ENCODE measurements at places on chromosomes 13 and 19.
A peak's percentile ranks its signal among the peaks of the same experiment; 100 is the strongest.

DNA sequence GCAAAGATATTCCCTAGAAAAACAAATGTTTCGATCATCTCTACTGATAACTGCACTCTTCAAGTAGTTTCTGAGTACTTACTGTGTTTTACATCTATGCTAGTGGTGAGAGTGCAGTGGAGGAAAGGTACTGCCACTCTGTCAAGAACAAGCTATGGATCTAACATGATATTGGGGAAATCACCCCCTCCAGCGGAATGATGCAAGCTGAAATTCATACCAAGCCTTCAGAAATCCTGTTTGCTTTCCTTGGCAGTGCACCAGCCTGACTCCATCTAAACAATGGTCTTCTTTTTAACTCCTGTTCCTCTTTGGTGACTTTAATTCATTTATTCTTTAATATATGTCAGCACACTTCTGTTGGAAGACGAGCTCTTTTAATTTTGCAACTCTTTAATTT, 238.0 kb downstream of the PCDH9 start:
- DNase-seq, result no peak

- peak; percentile 36 for DNase-seq
These were observed 2.7 kb upstream of the KLK2 start for GRCh38 chr19:50870417-50871089.

DNA sequence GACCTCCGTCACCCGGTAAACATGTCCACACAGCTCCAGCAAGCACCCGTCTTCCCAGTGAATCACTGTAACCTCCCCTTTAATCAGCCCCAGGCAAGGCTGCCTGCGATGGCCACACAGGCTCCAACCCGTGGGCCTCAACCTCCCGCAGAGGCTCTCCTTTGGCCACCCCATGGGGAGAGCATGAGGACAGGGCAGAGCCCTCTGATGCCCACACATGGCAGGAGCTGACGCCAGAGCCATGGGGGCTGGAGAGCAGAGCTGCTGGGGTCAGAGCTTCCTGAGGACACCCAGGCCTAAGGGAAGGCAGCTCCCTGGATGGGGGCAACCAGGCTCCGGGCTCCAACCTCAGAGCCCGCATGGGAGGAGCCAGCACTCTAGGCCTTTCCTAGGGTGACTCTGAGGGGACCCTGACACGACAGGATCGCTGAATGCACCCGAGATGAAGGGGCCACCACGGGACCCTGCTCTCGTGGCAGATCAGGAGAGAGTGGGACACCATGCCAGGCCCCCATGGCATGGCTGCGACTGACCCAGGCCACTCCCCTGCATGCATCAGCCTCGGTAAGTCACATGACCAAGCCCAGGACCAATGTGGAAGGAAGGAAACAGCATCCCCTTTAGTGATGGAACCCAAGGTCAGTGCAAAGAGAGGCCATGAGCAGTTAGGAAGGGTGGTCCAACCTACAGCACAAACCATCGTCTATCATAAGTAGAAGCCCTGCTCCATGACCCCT, 9.0 kb upstream of the CEACAM5 start:
- DNase-seq, result peak; percentile 15

- DNase-seq, result peak; percentile 73
These were observed at the start of gene DAZAP1 for GRCh38 chr19:1407528-1408299. Gene DAZAP1 (plus strand): TSS chr19:1407586. CDS start chr19:1407774, 188 bp downstream.

DNA sequence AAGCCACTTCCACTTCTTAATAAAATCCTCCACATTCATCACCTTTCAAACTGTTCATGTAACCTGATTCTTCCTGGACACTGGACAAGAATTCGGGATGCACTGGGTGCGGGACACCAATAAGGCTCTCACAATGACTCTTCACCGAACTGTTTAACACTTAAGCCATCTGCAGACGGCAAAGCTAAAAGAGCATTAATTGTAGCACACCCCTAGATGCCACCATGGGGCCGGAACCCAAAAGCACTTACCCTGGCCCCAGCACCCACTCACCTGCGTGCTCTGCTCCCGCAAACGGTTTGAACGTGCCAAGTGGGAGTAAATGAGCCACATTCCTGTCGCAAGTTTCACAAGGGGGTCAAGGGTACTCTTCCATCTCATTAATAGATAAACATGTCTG, 254.3 kb upstream of the PRR20A start:
- no peak for DNase-seq

DNA sequence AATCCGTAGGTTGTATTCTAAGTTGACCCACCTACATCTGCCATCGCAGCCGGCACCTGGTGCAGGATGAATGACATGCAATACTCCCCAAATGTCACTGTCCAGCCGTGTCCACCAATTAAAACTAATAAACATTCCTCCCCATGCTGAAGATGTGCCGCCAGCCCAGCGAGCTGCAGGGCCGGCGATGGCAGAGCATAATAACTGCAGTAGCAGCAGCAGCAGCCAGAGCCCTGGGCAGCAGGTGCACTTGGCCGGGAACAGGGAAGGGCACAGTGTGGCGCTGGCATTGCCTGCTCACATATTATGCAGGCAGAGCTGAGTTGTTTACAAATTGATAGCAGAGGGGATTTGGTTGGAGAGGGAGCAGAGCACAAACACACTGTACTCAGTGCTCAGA, 754.9 kb downstream of the OLFM4 start:
- no peak for DNase-seq

GRCh38 chr19:46605356-46605821, 4.3 kb downstream of the CALM3 start:
- DNase-seq, result no peak

- no peak for DNase-seq
These were observed 277.5 kb downstream of the DNAJC15 start for GRCh38 chr13:43300865-43301264.

DNA sequence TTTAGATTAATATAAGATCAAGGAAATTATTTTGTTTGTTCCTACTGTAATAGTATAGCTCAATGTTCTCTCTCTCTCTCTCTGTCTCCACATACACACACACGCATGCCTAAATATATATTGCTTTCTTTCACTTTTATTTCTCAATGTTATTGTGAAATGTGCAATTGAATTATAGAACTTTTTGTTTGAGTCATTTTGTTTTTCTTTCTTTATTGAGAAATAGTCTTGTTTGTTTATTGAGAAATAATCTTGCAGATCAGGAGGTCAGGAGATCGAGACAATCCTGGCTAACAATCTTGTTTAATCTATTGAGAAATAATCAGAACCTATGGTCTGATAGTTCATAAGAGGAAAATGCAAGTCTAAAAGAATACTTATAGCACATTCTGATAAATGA, 1581.3 kb downstream of the EFNB2 start:
- DNase-seq, result no peak

- no peak for DNase-seq
These were observed 13.2 kb upstream of the CEACAM20 start for GRCh38 chr19:44542671-44543070.

DNA sequence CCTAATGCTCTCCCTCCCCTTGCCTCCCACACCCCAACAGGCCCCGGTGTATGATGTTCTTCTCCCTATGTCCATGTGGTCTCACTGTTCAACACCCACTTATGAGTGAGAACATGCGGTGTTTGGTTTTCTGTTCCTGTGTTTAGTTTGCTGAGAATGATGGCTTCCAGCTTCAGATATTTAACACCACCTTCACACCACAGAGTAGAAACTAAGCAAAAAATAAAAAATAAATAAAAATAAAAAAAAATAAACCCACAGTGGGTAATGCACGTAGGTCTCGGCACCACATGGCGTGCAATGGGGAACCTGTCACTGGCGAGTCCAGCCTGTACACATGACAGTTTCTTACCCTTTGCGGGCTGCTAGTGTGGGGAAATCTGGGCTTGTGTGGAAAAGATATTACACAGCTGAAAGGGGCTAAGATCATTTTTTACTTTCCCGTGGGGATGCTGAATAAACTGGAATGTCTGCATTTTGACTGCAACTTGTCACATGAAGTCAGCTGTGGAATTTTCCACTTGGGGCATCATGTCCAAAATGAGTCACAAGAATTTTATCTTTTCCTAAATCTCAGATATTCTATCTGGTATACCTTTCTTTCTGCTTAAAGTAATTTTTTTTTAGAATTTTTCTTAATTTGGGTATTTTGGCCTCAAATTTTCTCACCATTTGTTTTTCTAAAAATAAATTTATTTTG, 170.5 kb downstream of the IRS2 start:
- no peak for DNase-seq

- no peak for DNase-seq
These were observed at the start of the genes PEG3 and ZIM2 for GRCh38 chr19:56840451-56841192. Gene PEG3 (minus strand): TSS chr19:56840726. CDS start chr19:56824655, 16,071 bp downstream. Gene ZIM2 (minus strand): TSS chr19:56840726. CDS start chr19:56824277, 16,449 bp downstream.

- no peak for DNase-seq
These were observed 1395.2 kb downstream of the PCDH9 start for GRCh38 chr13:65834897-65835296.

GRCh38 chr19:12872941-12873890, 8.0 kb downstream of the DNASE2 start:
- DNase-seq, result peak; percentile 68

- no peak for DNase-seq
These were observed 22.0 kb downstream of the SHANK1 start for GRCh38 chr19:50697414-50698124.

DNA sequence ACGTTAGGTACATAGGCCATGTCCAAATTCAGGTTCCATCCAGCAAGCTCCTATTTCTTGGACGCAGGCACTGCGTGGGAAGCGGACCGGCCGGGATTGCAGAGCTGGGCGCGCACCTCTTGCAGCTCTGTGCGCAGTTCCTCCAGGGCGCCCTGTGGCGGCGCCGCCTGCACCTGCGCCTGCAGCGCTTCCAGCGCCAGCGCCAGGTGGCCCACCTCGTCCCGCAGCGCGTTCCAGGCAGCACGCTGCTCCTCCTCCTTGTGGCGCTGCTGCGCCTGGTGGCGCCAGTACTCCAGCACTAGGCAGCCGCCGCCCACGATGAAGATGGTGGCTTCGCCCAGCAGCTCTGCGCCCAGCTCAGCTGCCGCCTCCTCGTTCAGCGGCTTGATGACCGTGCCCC, 31.1 kb downstream of the OPA3 start:
- no peak for DNase-seq

- no peak for DNase-seq
These were observed 44.7 kb downstream of the EFNB2 start for GRCh38 chr13:106490569-106491321.

- DNase-seq, result no peak
These were observed 1147.1 kb upstream of the SPRY2 start for GRCh38 chr13:81488021-81488420.

GRCh38 chr13:45700971-45701900, 884 bp upstream of the CBY2 start:
- DNase-seq, result no peak

GRCh38 chr13:19959141-19959830, 759 bp downstream of the ZMYM2 start:
- DNase-seq, result peak; percentile 83

DNA sequence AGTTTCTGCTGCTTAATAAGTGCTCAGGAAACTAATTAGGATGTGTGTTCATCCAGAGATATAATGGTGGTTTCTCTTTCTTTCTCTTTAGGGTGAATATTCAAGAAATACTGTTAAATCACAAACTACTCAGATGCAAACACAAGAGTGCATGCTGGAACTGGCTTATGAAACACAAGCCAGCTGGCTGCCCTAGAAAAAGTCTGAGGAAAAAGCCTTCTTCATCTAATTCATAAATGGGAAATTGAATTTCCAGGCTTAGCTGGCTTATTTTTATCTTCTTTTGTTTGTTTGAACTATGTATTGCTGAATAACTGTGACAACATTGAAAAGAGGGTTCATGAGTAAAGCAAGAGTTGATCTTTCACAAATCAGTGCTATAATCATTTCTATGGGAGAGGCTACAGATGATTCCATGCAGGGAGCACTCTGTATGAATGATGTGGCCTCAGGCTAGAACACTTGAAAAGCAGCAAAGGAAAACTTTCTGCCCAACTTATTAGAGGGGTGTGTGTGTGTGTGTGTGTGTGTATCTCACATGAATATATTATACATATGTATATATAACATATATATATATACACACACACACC, 69.8 kb upstream of the SCEL start:
- no peak for DNase-seq

DNA sequence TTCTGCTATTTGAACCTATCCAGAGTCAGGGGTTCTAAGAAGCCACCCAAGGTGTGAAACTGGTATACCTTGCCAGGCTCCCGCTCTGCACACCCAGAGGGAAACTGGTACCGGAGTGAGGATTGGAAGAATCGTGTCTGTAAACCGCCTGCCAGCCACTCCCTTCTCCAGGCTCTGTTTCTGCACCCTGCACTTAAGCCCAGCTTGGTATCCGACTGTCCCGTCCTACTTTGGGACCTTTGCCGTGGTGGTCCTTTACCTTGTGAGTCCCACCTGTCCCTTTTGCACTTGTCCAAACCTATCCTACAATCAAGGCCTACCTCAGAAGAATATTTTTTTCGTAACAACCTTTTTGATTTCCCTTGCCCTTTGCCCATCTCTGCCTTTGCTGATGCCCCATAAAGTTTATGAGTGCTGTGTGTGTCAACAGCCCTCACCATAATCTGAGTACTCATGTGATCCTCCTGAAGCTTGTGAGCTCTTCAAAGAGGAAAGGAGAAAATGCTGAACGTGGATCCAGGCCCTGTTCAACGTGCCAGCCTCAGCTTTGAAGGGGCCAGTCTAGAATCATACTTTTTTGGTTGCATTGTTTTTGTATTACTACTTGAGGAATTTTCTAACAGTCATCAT, 44.7 kb downstream of the GARRE1 start:
- DNase-seq, result no peak

DNA sequence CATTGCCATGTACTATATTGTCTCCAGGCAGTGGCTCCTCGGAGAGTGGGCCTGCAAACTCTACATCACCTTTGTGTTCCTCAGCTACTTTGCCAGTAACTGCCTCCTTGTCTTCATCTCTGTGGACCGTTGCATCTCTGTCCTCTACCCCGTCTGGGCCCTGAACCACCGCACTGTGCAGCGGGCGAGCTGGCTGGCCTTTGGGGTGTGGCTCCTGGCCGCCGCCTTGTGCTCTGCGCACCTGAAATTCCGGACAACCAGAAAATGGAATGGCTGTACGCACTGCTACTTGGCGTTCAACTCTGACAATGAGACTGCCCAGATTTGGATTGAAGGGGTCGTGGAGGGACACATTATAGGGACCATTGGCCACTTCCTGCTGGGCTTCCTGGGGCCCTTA, 624 bp downstream of the GPR32 start:
- no peak for DNase-seq

GRCh38 chr19:18682807-18683108, 722 bp upstream of the CRTC1 start:
- no peak for DNase-seq

Measured in activated T-cell treated with anti-CD3 and anti-CD28 coated beads, Interleukin-2, amount 50 U/mL, for 24 hours (primary cell).